Mammary epithelial cell (primary cell): ENCODE measurements at places on chromosomes 7 and 10. TPM values are rescaled to one million over a fixed set of nuclear protein-coding genes. Genes with fewer than 3 reads are reported as not detected.

DNA sequence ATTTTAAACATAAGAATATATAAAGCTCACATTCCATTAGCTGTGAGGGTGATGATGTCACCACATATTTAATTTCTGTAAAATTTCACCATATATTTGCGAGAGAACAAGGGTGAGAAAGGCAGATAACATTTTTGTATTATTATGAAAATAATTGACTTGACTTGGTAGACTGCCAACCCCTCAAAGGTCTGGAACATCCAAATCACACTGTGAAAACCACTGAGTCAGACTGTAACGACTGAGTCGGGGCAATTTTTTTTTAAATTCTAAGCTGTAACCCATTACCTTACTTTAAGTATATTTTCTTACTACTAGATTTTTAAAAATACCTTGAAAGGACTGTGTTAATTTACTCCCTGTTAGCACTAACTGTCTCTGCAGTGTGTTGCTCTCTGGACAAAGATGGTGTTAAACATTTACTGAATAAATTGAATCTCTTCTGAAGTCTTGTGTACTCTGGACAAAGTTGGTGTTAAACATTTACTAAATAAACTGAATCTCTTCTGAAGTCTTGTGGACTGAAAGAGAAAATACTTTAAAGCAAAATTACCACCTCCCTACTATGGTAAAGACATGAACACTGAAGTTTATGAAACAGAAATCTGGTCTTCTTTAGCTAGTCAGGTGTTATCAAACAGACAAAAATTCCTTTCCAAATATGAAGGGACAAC is 14.1 kb downstream of the PDZD8 start:
- DNase-seq, result no peak

The GRM3 gene
- not detected for total RNA-seq

The EVX1 gene
- not detected for total RNA-seq

GRCh38 chr10:121187391-121187790 is 336.2 kb downstream of the WDR11 start:
- no peak for DNase-seq

DNA sequence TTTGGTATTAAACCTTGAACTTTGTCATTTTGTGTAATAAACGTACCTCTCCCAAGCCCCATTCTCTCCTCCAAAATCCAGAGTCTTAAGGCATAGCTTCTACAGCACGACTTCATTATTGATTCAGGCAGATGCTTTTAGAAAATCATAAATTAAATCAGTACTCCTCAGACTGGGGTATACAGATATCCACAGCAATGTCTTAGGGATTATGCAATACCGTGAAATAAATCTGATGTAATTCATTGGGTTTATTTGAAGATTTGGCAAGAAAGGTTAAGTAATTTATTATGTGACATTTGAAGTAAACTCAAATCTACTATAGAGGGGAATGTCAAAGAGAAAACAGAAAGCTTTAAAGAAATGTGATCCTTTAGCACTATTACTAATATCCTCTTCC is 246.1 kb upstream of the PLXDC2 start:
- DNase-seq, result no peak

The LRRD1 gene
- not detected in 2 replicates for total RNA-seq

GRCh38 chr7:121624958-121625357 is 228.8 kb upstream of the FAM3C start:
- no peak for DNase-seq

GRCh38 chr7:49001610-49002033 is 77.3 kb downstream of the CDC14C start:
- DNase-seq, result peak; percentile 31

DNA sequence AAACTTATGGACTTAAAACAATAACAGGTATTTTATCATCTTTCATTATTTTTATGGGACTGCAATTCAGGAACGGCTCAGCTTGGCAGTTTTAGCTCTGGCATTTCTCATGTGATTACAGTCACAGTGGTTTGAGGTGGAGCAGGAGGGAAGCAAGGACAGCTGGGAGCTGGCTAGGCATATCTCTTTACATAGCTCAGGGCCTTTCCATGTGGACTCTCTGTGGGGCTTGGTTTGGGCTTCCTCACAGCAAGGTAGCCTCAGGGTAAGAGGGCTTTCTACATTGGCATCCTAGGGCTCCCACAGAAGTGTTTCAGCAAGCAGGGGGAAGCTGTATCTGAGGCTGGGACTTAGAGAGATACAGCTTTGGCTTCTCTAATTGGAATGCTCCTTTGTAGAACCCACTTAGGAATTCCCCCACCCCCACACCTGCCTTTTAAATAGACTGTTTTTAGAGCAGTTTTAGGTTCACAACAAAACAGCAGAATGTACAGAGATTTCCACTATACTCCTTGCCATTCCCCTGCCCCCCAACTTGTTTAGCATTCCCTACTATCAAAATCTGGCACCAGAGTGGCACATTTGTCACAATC is 26.6 kb upstream of the SDHAF3 start:
- DNase-seq, result no peak

DNA sequence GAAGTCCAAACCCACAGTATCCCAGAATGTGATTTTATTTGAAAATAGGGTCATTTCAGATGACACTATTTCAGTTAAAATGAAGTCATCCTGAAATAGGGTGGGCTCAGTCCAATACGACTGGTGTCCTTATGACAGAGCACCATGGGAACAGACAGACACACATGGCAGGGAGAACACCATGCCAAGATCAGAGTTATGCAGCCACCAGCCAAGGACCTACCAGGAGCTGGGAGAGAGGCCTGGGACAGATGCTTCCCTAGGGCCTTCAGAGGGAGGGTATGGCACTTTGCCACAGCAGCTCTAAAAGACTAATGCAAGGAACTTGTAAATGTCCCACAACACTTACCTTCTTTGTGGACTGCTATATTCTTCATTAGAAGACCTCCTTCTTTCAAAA is 226.5 kb downstream of the NEBL start:
- no peak for DNase-seq

DNA sequence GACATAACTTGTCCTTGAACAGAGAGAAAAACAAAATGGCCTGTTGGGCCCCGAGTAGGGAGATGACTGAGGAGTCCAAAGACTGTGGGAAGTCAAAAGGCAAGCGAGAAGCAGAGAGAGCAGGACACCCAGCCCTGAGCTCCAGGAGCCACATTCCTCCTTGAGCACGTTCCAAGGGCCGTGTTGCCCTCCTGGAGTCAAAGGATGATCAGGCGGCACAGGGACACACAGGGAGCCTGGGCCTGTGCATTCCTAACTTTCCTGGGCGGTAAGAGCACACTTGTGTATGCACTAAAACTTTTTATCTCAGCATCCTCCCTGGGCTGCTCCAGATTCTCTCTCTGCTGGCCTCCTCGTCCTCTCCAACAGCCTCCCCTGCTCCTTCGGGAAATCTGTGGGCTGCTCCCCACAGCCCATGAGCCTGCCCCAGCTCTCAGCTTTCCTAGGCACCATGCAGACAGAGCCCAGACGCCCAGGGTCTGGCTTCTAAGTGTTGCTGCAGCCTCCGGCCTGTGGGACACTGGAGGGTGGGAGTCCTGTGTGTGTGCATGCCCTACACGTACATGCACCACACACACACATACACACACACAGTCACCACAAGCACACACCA is 281.8 kb downstream of the POU6F2 start:
- no peak for DNase-seq

The SPDYE2B gene
- total RNA-seq, result not detected in 2 replicates

- DNase-seq, result peak; percentile 8
Measured at GRCh38 chr7:111842491-111842890, 280.2 kb upstream of the IMMP2L start.

DNA sequence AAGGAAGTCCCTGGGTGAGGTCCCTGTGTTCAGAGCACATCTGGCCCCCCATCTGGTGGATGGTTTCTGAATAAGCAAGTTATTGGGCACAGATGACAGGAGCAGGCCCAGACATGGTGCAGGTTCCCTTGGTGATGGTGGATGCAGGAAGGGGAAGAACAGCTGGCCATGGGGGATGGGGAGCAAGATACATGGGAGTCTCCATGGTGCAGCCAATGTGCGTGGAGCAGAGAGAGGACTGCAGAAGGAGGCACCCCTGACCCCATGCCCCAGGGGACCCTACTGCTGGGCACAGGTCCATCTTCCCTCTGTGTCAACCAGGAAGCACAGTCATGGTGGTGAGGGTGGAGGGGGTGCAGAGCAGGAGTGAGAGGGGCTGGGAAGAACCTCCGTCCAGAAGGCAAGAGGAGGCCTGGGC is 43.8 kb upstream of the RABGEF1 start:
- DNase-seq, result peak; percentile 36

GRCh38 chr10:28897617-28898464 is 220.5 kb downstream of the BAMBI start:
- no peak for DNase-seq

DNA sequence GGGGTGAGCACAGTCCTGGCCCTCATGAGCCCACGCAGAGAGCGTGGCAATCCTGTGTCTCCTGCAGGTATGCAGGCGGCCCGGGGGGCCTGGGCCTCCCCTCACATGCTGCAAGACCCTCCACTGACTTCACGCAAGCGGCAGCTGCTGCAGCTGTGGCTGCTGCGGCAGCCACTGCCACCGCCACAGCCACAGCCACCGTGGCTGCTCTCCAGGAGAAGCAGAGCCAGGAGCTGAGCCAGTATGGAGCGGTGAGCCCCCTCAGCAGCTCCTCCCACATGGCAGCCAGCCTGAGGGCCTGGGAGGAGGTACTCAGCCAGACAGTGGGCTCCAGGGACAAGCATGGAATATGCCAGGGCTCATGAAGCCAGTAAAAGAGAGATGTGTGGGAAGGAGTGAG is 8.7 kb downstream of the ZMIZ2 start:
- DNase-seq, result no peak
